A549 treated with GW870086 at 1 μM for 4 hours (cell line): ENCODE measurements at places on chromosomes 3 and 15. TPM values are rescaled to one million over a fixed set of nuclear protein-coding genes. Genes with fewer than 3 reads are reported as not detected.

Gene VWA5B2
- total RNA-seq = 0.33 to 0.62 TPM (median 0.52 TPM) in 5 replicates

Gene CD80
- total RNA-seq = not detected in 5 replicates

Gene CKMT1B
- 2.6 to 5.5 TPM (median 4.8 TPM) in 5 replicates for total RNA-seq

Gene SPINT1
- 0.67 to 1.4 TPM (median 0.78 TPM) in 5 replicates for total RNA-seq

Gene CD200R1
- 0.06 to 0.09 TPM (median 0.08 TPM) in 4 of 5 replicates, not detected in the other for total RNA-seq

Gene CYP1A2
- 0.05 TPM in 1 of 5 replicates, not detected in the others for total RNA-seq
